ENCODE measurements at places on chromosomes 12 and 14.

DNA sequence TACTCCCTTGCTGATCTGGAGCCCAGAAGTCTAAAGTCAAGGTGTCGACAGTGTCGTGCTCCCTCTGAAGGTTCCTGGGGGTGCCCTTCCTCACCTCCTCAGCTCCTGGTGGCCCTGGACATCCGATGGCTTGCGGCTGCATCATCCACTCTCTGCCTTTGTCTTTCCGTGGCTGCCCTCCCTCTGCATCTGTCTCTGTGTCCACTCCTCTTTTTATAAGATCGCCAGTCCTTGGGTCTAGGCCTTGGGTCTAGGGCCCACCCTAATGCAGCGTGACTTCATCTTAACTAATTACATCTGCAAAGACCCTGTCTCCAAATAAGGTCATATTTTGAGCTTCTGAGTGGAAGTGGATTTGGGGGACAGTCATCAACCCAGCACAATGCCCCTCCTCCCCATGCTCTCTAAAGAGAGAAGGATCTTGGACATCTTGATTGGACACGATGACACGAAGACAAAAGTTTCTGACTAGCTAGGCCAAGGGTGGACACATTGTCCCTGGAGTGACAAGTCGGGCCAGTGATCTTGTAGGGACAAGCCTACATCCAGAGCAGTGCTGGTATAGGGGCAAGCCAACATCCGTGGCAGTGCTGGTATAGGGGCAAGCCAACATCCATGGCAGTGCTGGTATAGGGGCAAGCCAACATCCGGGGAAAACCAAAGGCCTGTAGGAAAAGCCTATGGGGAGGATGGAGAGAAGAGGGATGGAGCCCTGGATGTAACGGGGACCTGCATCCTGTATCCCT is 93.9 kb upstream of the DIO3 start:
- DNase-seq, result no peak

DNA sequence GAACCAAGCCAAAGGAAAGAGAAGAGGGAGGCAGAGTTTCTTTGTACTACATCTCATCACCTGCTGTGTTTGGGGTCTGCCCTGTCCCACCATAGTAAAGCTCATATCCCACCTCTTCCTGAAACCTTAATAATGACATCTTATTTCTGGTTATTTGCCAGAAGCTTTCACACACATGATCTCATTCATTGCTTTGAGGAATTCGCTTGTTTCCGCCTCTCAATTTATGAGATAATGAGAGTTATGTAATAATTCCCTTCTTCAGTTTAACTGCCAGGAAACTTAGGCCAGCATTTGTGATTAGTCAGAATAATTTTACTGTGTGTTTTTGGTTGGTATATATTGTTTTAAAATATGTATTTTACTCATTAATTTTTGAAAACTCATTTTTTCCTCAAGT is 205.2 kb downstream of the CACNA1C start:
- DNase-seq, result no peak

GRCh38 chr12:47983541-47984115 is 20.2 kb downstream of the TMEM106C start:
- DNase-seq, result no peak

GRCh38 chr12:271161-271560 is 8.5 kb upstream of the SLC6A13 start:
- no peak for DNase-seq

- no peak for DNase-seq
Observed at GRCh38 chr12:45406988-45407850, 191.3 kb downstream of the ANO6 start.

- DNase-seq, result no peak
Observed at GRCh38 chr12:80445083-80445793, 1.2 kb downstream of the PTPRQ start.

All from NCI-H82 (cell line).